ENCODE measurements at places on chromosomes 3 and 15. TPM values are rescaled to one million over a fixed set of nuclear protein-coding genes. Genes with fewer than 3 reads are reported as not detected.

PTX3 gene
- total RNA-seq, result 464 TPM

SLC28A2 gene
- not detected for total RNA-seq

GUCA1C gene
- total RNA-seq, result not detected

SLC12A1 gene
- not detected for total RNA-seq

ACKR2 gene
- under 0.01 TPM for total RNA-seq

PLA1A gene
- 0.26 TPM for total RNA-seq

LOXL1 gene
- total RNA-seq, result 91.4 TPM

CNTN6 gene
- total RNA-seq, result not detected

KNL1 gene
- 5.0 TPM for total RNA-seq

CHST2 gene
- total RNA-seq, result 3.9 TPM

EBLN2 gene
- 3.0 TPM for total RNA-seq

MAP6D1 gene
- total RNA-seq, result 0.51 TPM

SPESP1 gene
- 4.6 TPM for total RNA-seq

SLC26A6 gene
- 32.9 TPM for total RNA-seq

PFN2 gene
- 153 TPM for total RNA-seq

CRBN gene
- total RNA-seq, result 67.4 TPM

TMCO5A gene
- total RNA-seq, result not detected

NUP210 gene
- total RNA-seq, result 0.33 TPM

CNTN3 gene
- 8.3 TPM for total RNA-seq

TF gene
- total RNA-seq, result 0.33 TPM

SAMD7 gene
- not detected for total RNA-seq

SERPINI2 gene
- total RNA-seq, result not detected

C3orf85 gene
- not detected for total RNA-seq

CAND2 gene
- 12.1 TPM for total RNA-seq

ZNF860 gene
- total RNA-seq, result under 0.01 TPM

FSTL1 gene
- 309 TPM for total RNA-seq

TAMM41 gene
- total RNA-seq, result 5.6 TPM

LRRIQ4 gene
- total RNA-seq, result under 0.01 TPM

ZPLD1 gene
- total RNA-seq, result 0.17 TPM

TM4SF18 gene
- total RNA-seq, result not detected

DLL4 gene
- under 0.01 TPM for total RNA-seq

PTH1R gene
- 4.3 TPM for total RNA-seq

HAPLN3 gene
- total RNA-seq, result 2.8 TPM

TMEM207 gene
- not detected for total RNA-seq

TTLL13 gene
- not detected for total RNA-seq

ENTPD3 gene
- total RNA-seq, result under 0.01 TPM

STRA6 gene
- total RNA-seq, result 0.17 TPM
